ENCODE measurements at places on chromosomes 16 and 17.

- no peak for DNase-seq
Observed at GRCh38 chr17:72614871-72615626, 477.4 kb downstream of the SLC39A11 start.

DNA sequence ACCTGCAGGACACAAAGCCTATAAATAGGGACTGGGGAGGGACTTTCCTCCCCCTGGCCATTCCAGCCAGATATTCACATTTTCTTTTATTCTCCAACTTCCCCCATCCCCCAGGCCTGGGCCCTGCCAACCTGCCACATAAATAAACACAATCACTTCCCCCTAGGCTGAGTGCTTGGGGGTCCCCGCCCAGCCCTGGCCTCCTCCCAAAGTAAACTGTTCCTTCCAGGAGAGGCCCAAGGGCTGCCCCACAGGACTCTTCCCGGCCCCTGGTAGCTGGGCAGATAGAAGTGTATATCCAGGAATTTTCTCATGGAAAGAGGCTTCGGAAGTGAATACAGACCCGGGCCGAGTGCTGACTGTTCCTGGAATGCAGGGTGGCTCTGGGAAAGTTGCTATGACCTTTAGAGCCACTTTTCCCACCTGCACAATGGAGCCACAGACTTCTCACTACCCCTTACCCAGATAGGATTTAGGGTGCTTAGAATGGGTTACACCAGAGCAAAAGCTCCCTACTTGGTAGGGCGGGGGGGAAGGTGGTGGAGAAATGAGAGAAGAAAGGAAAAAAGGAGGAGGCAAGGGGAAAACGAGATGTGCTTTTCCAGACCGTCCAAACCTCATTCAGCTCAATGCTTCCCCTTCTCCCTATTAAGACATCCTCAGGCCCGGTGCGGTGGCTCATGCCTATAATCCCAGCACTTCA, 8.5 kb downstream of the CSF3 start:
- no peak for DNase-seq

GRCh38 chr16:12494661-12495060, 309.0 kb downstream of the CPPED1 start:
- DNase-seq, result no peak

DNA sequence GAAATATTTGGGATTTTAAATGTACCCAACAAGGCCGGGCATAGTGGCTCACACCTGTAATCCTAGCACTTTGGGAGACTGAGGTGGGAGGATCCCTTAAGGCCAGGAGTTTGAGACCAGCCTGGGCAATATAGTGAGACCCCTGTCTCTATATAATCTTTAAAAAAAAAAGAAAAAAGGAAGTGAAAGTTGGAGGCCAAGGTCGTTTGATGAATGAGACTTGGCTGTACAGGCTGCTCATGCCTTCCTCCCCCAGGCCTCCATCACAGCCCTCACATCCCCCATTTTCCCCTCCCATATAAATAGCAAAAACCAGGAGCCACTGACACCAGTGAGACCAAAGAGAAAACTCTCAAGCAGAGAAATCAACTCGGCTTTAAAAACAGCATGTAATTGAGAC, 3.3 kb upstream of the CA7 start:
- no peak for DNase-seq

Data from CD4-positive, alpha-beta T cell treated with Interleukin-17A for 4 hours (primary cell).